ENCODE measurements at places on chromosomes 7 and 10.

GRCh38 chr10:118002581-118002980 is 44.2 kb downstream of the RAB11FIP2 start:
- no peak for DNase-seq

DNA sequence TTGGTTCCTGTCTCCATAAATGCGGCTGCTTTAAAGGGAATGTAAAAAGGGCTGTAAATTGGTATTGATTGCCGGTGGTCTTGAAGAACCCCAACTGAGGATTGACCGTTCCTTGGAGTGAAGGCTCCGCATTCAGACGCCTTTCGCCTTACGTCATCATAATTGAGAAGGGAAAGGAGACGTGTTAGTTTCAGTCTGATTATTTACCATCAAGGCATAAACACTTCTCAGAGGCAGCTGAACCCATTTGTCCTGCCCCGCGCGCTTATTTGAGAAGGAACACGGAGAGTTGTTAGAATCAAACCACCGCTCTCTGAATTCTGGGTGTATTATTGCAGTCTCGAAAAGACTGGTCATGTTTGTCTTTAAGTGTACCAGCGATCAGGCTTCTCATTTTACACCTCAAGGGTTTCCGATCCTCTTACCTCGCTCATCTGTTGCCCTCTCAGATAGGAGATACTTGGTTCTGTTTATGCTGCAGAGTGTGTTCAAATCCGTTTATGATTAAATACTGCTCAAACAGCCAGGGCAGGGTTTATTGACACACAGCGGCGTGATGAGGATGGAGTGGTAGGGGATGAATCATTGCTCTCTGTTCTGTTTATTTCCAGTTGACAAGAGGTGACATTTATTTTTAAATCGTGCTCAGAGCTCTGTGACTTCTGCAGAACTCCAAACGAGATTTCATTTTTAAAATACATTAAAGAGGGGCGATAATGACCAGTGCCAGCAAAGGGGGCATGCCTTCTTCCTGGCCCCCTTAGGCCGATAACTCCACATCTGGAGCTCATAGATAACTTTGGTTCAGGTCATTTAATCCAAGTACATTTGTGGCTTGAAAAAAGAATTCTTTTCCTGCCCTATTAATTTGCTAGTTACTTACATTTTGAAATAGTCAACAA is 30.4 kb downstream of the FOXK1 start:
- DNase-seq: no peak

DNA sequence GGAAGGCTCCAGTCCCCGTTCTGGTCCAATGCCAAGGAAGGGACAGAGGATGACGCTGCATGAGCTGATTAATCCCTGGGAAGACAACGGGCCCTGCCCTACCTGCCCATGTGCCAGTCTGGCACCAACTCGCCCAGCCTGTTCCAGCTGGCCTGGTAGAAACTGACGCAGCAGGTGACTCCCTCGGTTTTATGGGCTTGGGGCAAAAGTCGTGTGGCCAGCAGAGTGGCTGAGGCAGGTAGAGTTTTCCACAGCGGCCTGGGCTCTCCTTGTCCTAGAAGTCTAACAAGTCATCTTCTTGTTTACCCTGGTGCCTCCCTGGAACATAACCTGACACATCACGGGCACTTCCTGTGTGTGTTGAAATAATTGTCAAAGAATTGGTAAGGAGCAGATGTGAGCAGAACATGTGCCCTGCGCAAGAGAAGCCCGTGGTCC is 20.4 kb upstream of the LMTK2 start:
- DNase-seq: no peak

- no peak for DNase-seq
Measured at GRCh38 chr10:104925232-104925851, 284.3 kb downstream of the SORCS3 start.

DNA sequence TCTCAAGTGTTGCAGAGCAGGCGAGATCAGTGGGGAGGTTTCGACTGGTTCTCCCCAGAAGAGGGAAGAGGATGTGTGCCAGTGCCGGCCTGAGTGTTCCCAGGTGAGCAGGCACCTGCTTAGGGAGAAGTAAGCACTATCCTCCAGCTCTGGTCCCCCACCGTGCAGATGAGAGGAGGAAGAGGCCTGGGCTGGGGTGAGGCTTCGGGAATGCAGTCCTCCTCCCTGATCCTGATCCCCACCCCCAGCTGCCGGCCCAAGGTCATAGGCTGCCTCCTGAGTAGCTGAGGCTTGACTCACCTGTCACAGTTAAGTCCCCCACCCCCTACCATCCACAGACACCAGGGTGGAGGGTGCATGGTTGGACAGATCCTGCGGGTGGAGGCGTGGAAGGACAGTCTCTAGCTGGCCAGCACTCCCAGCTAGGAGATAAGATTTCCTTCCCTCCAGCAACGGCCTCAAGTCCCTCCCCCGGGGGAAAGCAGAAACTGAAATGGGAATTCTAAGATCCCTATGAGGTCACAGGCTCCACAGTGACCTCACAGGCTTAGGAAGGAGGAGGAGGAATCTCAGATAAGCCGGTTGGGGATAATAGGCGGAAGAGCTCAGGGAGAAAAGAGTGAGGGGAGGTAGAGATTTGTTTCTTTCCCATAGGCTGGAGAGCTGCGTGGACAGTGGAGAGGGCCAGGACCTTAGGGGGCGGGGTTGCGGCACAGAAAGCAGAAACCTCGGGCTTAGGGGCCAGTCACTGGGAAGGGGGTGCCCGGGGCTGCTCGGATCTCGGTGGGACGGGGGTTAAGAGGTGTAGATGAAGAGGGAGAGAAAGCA is 1.0 kb downstream of the LRCH4 start:
- no peak for DNase-seq

- DNase-seq: no peak
Measured at GRCh38 chr7:114502454-114503254, 88.0 kb downstream of the FOXP2 start.

- DNase-seq: no peak
Measured at GRCh38 chr10:97175586-97175985, 10.2 kb downstream of the SLIT1 start.

GRCh38 chr7:30214651-30215137 is 69.7 kb upstream of the ZNRF2 start:
- no peak for DNase-seq

- no peak for DNase-seq
Measured at GRCh38 chr10:77532068-77532467, 105.5 kb downstream of the KCNMA1 start.

- no peak for DNase-seq
Measured at GRCh38 chr10:70232155-70232858, 922 bp downstream of the PPA1 start.

- no peak for DNase-seq
Measured at GRCh38 chr7:34720289-34720688, 62.3 kb downstream of the NPSR1 start.

DNA sequence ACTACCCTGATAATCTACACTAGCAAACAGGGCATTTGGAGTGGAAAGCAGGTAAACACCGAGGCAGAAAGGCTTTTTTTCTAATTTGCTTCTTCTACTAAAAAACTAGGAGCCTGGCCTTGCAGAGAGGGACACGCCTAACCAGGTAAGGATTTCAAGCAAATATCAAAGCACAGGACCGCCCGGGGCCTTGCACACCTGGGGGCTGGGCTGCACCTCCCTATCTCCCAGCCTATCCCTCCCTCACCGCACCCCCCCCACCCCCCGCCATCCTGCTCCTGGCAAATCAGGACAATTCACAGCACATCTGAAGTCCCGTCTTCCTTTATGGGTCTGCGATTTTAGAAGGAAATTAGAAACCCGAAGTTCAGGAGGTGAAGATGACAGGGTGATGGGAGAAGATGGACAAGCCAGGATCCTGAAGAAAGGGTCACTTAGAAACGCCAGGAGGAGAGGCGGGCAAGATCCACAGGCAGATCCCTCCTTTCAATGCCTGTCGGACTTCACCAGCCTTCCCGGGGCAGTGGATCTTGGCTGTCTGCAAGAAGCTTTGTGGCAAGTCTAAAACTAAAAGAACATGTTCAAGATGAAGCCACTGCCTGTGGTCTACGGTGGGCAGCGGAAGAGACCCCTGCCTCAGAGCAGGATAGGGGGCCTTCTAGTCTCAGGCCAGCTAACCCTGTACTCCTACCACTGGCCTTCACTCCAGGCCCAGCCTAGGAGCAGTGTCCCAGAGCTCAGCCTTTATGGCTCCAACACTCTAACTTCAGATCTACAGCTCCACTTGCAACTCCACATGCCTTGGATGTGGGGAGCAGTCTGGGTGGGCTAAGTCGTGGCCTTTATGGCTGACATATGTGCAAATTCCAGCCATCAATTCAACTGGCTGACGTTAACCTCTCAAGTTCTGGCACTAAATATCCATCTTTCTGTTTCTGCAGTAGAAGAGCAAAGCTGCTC is 43.9 kb downstream of the TNS3 start:
- no peak for DNase-seq

GRCh38 chr7:7967886-7968543 is 581 bp upstream of the GLCCI1 start:
- DNase-seq: no peak

DNA sequence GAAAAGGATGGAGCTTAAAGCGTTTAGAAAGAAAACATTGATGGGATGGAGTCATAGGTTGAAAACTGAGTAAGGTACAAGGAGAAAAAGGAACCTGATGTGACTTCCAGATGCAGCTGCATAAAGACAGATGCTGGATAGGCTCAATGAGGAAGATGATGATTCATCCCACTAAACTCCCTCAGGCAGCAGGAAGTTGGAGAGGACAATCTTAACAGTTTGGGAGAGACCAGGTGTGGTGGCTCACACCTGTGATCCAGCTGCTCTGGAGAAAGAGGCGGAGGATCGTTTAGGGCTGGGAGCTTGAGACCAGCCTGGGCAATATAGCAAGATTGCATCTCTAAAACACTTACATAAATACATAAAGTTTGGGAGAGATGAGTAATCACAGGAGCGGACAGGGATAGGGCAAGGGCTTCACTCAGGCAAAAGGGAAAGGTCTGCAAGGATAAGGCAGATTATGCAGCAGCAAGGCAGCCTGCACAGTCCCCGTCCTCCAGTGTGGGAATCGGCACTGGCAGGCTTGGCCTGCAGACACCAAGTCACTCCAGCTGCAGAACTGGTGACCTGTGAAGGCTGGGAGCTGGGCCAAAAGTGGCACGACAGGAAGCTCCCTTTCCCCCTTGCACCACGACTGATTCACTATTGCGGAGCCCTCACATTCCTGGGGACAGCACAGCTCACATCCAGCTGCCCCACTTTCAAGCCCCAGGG is 438.5 kb downstream of the GRID1 start:
- DNase-seq: no peak

DNA sequence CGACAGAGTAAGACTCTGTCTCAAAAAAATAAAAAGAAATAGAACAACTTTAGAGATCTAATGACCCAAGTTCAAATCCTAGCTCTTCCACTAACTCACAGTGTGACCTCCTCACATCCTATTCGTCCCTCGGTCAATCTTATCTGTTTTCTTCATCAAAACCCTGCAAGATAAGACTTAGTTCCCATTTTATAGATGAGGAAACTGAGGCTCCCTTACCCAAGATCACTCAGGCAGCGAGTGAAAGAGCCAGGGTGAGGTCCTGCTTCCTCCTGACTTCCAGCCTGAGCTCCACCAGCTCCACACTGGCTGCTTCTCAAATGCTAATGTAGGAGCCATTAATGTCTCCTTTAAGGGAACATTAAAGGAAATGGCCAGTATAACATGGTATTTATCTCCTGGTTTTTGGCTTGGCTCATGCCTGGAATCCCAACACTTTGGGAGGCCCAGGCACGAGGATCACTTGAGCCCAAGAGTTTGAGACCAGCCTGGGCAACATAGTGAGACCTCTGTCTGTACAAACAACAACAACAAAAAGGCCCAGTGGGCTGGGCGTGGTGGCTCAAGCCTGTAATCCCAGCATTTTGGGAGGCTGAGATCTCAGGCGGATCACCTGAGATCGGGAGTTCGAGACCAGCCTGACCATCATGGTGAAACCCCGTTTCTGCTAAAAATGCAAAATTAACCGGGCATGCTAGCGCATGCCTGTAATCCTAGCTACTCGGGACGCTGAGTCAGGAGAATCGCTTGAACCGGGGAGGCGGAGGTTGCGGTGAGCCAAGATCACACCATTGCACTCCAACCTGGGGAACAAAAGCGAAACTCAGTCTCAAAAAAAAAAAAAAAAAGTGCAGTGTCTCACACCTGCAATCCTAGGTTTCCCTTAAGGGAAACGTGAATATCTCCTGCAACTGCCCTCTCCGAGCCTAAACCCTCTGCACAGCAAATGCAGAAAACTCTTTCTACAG is 3.4 kb upstream of the RHBDD2 start:
- DNase-seq: no peak

DNA sequence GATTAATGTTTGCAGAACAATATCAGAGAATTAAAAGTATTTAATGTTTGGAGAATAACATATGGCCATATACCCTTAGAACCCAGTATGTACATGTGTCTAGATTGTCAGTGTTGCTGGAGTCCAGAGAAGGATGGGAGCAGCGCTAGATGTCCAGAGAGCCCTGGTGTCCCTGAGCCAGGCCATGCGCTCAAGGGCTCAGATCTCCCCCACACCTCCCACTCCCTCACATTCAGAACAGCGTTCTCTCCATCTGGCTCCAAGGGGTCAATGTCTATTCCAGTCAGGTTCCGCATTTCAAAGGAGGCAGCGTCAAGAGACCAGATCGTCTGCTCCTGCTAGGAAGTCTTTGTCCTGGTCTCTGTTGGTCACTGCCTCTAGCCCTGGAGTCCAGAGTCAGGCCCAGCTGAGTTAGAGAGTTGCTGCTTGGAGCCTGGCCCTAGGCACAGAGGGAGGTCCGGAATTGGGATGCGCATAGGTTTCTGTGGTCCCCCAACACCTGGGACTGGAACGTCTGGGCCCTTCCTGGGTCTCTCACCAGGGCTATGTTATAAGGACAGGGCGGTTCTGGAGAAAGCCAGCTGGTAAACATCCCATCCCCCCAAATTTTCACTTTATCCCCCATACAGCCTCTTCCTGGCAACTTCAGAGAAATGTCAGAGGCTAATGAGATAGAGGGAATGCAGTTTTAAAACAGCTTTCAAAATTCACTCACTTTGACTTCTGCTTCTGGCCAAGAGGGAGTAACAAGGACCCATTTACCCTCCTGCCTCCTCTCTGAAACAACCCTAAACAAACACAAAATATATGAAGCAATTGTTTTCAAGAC is 6.5 kb upstream of the WDR86 start:
- DNase-seq: no peak

- DNase-seq: no peak
Measured at GRCh38 chr7:23787272-23787671, 77.3 kb downstream of the STK31 start.

DNA sequence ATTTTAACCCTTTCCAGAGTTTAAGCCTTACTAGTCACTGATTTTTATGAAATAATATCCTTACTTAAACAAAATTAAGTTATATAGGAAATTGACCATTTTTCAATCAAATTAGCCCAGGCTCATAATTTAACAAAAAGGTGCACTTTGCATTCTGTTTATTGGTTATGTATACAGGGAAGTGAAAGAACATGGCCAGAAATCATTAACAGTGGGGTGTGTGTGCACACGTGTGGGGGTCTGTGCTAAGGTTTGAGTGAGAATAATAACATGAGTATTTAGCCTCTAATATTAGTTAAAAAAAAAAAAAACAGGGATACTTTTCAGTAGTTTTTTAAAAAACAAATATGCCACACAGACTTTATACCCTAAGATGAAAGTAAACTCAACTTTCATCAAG is 510.5 kb upstream of the PFKP start:
- no peak for DNase-seq

- DNase-seq: no peak
Measured at GRCh38 chr10:122168598-122169394, 102.3 kb upstream of the BTBD16 start.

GRCh38 chr10:125103466-125103865 is 56.9 kb downstream of the CTBP2 start:
- DNase-seq: no peak
